ENCODE measurements at places on chromosomes 3 and 15. TPM values are rescaled to one million over a fixed set of nuclear protein-coding genes. Genes with fewer than 3 reads are reported as not detected.
A peak's percentile ranks its signal among the peaks of the same experiment; 100 is the strongest.

DNA sequence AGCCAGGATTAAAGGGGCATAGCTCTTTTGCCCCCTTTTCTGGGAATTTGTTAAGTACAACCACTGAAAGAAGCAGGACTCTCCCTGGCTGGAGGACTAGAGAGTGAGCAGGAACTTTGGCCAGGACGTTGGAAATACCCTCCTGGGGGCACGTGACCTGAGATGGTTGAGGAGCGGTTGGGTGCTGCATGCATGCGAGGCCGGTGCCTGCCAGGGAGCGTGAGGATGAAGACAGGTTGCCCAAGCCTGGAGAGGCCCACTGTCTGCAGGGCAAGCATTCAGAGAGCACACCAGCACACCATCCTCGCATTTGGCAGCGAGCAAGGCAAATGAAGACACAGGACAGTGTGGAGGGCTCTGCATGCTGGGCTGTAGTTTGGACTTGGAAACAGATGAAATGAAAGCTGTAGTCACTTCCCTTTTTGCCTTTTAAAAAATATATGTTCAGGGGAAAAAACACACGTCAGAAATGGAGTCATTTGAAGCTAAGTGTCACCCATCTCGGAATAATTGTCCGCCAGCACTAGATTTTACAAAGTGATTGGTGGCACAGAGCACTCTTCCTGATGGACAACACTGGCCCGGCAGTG is 217.6 kb downstream of the SLCO3A1 start:
- no peaks in the 10 kb centered on the region for H3K36me3 ChIP-seq
- H3K4me1 ChIP-seq: 0 out of 2 replicates have a peak, but pooled peaks cover 11% of the 10 kb centered on the region
- no peaks in the 10 kb centered on the region for H3K27me3 ChIP-seq
- H3K4me3 ChIP-seq: no peak overlapping the region
- no peak for DNase-seq

GRCh38 chr3:48425281-48425812 is 4.5 kb downstream of the PLXNB1 start:
- peaks cover 3% of the 10 kb centered on the region for H3K4me1 ChIP-seq
- H3K27ac ChIP-seq: no peak overlapping the region
- DNase-seq: no peak
- H3K27me3 ChIP-seq: no peaks in the 10 kb centered on the region

DNA sequence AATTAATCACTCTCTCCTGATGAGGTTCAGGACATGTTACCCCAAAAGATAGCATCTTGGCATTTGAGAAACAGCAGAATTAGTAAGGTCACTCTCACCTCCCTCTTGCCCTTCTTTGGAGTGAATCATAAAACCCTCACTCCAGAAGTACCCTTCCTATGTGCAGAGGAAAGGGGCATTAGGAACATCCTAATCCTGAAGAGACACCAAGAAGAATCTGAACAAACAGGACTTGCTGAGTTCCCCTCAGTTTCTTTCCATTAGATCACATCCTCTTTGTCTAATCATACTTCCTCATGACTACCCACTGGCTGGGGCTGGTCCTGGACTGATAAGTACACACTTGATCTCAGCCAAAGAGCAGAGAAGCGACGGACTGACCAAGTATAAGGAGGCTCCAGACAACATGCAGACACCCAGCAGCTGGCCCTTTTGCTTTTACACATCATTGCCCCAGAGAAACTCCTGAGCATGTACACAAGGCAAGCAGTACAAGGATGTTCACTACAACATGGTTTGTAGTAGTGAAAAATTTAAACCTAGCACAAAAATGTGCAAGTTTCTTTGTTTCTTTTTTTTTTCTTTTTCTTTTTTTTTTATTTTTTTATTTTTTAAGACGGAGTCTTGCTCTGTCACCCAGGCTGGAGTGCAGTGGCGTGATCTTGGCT is 15.0 kb upstream of the TM6SF1 start:
- H3K27ac ChIP-seq: no peak overlapping the region
- H3K4me3 ChIP-seq: no peak overlapping the region
- DNase-seq: peak; percentile 17

CLDN11 gene
- total RNA-seq: 81.9 TPM

DNA sequence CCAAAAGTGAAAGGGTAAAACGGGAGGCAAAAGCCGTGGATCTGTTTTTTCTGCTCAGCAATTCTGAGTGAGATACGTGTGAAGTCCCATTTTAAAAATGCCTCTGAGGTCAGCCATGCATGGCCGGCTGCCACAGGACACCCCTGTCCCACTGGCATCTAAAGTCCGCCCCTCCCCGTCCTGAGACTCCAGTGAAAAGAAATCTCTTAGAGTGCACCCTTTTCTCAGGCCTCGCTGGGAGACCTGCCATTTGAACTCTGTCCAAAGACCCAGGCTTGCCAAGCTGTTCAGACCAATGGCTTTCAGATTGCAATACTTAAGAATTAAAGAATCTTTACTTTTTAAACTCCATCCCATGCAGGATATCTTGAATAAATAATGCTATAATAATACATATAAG is 61.0 kb upstream of the SLC24A5 start:
- H3K27me3 ChIP-seq: 0 out of 2 replicates have a peak, but pooled peaks cover 7% of the 10 kb centered on the region
- H3K4me3 ChIP-seq: no peak overlapping the region
- DNase-seq: peak; percentile 3
- H3K36me3 ChIP-seq: no peaks in the 10 kb centered on the region
- H3K4me1 ChIP-seq: no peaks in the 10 kb centered on the region

DNA sequence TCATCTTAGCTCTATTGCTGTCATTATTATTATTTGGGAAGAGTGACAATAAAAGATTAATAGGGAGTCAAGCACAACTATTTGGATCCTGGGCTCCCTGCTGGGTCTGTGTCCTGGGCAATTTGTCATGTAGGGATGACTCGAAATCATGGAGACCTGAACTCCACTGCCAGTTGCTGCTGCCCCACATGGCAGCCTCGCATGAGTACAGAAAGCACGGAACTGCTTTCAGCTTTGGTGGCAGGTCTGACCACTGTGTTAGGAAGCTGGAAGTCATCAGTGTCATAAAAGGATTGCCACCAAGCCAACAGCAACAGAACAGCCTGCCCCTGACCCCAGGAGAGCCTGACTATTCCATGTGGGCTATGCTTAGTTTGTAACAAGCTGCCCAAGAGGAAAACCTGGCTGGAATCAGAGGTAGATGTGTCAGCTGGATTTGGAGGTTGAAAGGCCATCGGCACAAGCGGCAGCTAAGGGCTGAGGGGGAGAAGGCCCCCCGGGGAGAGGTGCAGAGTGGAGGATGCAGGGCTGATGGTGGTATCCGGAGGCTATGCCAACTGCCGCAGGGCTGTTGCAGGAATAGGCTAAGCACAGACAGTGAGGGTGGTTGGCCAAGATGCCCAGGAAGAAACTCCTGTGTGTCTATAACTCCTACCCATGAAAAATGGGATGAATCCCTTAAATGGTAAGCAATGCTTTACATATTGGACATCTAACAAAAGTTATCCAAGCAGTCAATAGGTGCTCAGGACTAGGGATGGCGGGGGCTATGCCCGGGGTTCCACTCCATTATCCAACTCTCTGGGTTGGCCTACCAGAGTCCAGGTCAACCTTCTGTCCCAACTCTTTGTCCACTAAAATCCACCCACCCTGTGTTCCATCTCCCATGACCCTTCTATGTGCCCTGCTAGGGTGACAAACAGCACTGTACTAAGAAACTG is 291.6 kb downstream of the ADAMTS17 start:
- DNase-seq: no peak
- no peak overlapping the region for H3K4me3 ChIP-seq
- H3K27me3 ChIP-seq: no peaks in the 10 kb centered on the region
- H3K4me1 ChIP-seq: no peaks in the 10 kb centered on the region
- H3K36me3 ChIP-seq: no peaks in the 10 kb centered on the region
- H3K27ac ChIP-seq: no peak overlapping the region

GRCh38 chr15:64703632-64703959 is 71.8 kb downstream of the RBPMS2 start:
- H3K27me3 ChIP-seq: no peaks in the 10 kb centered on the region
- peak overlapping the region; percentile 29 for H3K27ac ChIP-seq
- H3K4me3 ChIP-seq: peak overlapping the region; percentile 85
- H3K36me3 ChIP-seq: no peaks in the 10 kb centered on the region
- H3K4me1 ChIP-seq: peaks cover 35% of the 10 kb centered on the region

- peaks cover 10% of the 10 kb centered on the region for H3K36me3 ChIP-seq
- H3K4me3 ChIP-seq: no peak overlapping the region
- DNase-seq: no peak
Measured at GRCh38 chr15:58840048-58840447, 68.9 kb downstream of the MINDY2 start.

DNA sequence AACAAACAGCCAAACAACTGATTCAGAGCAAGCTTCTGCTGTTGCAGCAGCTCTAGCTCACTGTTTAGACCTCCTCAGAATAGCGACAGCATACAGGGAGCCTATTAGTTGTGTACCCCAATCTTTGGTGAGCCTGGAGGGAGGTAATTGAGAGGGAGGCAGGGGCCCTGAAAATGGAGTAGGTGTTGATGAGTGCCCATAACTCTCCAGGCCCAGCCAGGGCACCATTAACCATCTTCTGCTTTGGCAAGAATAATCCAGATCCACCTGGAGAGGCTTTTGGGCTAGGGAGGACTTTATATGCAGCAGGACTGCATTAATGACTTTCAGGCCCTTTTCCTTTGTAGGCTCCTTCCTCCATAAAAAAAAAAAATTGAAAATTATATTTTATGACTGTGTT is 20.9 kb downstream of the PLCL2 start:
- no peak overlapping the region for H3K4me3 ChIP-seq
- peaks cover 16% of the 10 kb centered on the region for H3K4me1 ChIP-seq
- H3K27ac ChIP-seq: no peak overlapping the region
- no peaks in the 10 kb centered on the region for H3K36me3 ChIP-seq

DNA sequence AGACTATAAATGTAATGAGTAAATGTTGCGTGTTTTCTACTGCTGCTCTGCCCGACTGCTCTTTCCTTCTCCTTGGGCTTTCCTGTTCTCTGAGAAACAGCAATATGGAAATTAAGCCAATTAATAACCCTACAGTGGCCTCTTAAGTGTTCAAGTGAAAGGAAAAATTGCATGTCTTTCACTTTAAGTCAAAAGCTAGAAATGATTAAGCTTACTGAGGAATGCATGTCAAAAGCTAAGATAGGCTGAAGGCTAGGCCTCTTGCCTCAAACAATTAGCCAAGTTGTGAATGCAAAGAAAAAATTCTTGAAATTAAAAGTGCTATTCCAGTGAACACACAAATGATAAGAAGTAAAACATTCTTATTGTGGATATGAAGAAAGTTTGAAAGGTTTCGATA is 55.0 kb downstream of the ATP2C1 start:
- H3K36me3 ChIP-seq: peaks cover 49% of the 10 kb centered on the region
- no peaks in the 10 kb centered on the region for H3K27me3 ChIP-seq
- no peak overlapping the region for H3K4me3 ChIP-seq
- no peak for DNase-seq
- peaks cover 29% of the 10 kb centered on the region for H3K4me1 ChIP-seq
- H3K27ac ChIP-seq: no peak overlapping the region

GADL1 gene
- total RNA-seq: not detected

- no peak overlapping the region for H3K4me3 ChIP-seq
- peaks cover 57% of the 10 kb centered on the region for H3K36me3 ChIP-seq
- no peak overlapping the region for H3K27ac ChIP-seq
- no peaks in the 10 kb centered on the region for H3K27me3 ChIP-seq
Measured at GRCh38 chr3:133620066-133620784, 41.5 kb downstream of the TOPBP1 start.
